Mammary epithelial cell (primary cell): ENCODE measurements at places on chromosomes 4 and X.
A peak's percentile ranks its signal among the peaks of the same experiment; 100 is the strongest.

- peak; percentile 67 for DNase-seq
Measured at GRCh38 chrX:8647176-8647575, 84.8 kb downstream of the ANOS1 start.

DNA sequence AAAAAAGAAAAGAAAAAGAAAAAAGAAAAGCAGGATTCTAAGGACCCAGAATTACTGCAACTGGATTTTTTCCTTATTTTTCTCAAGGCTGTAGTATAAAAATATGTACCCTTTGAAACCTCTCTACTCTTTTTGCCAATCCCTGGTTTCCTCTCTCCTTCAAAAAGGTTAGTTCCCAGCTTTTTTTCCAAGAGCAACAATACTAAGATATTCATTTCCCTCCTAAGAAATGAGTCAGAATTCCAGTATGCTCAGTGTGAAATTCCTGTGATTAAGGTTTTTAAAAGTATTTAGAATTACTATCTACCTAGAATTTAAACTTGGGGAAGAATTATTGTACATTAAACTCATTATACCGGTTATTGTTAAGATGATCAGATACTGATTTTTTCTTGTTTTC is 22.0 kb downstream of the SMIM14 start:
- no peak for DNase-seq

DNA sequence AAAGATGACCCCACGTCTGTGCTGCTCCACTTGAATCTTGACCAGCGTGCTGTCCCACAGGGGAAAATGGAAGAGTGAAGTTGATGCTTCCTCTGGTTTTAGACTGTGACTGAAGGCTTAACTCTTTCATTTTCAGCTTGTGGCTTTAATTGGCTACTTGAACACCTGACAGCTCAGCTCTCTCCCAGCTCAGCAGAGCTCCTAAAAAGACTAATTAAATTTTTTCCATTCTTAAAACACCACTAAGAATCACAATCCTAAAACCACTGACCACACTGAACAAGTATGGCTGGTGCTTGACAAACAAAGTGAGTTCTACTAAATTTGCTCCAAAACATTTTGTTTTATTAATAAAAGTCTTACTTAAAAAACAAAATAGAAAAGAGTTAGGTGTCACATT is 71.7 kb downstream of the SRPX start:
- no peak for DNase-seq

DNA sequence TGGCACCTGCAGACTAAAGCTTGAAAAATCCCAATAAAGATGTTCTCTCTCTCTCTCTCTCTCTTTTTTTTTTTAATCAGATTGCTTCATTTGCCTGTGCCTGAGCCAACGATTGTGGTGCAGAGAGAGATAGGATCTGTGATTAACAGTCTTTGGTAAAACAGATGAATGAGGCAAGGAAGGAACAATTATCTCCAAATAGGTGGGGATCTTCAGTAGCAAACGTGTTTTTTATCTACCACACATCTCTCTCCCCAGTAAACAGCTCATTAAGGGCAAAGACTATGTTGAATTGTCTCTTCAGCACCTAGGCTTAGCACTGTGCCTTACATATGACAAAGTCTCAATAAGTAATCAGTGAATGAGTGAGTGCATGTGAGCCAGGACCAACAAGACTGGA is 96.3 kb downstream of the SMIM20 start:
- DNase-seq: no peak

DNA sequence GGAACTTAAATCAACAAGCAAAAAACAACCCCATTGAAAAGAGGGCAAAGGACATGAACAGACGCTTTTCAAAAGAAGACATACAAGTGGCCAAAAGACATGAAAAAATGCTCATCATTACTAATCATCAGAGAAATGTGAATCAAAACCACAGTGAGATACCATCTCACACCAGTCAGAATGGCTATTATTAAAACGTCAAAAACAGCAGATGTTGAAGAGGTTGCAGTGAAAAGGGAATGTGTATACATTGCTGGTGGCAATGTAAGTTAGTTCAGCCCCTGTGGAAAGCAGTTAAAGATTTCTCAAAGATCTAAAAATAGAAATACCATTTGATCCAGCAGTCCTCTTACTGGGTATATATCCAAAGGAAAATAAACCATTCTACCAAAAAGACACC is 22.6 kb downstream of the RTL9 start:
- DNase-seq: peak; percentile 55
